ENCODE measurements at places on chromosomes 16 and 17.

DNA sequence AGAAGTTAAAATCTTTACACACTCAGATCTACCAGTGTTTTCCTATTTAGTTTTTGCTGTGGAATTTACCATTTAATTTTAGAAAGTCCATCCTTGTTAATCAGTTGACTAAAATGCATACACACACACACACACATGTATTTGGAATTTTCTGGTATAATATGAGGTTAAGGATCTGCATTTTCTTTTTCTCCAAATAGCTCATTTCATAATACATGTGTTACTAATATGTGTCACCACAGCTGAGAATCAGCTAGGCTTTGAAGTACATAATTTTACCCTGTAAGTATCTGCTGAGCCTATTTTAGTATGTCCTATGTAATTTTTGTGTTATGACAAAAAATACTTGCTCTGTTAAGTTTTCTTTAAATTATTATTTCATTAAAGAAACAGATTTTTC, 143.2 kb downstream of the PHKB start:
- DNase-seq: no peak

- DNase-seq: peak; percentile 11
These were observed 44.7 kb downstream of the GRB7 start for GRCh38 chr17:39782481-39782880.

- DNase-seq: no peak
These were observed 130.6 kb upstream of the DNAH9 start for GRCh38 chr17:11467639-11468038.

GRCh38 chr17:54876656-54877195, 23.9 kb upstream of the TOM1L1 start:
- DNase-seq: no peak

DNA sequence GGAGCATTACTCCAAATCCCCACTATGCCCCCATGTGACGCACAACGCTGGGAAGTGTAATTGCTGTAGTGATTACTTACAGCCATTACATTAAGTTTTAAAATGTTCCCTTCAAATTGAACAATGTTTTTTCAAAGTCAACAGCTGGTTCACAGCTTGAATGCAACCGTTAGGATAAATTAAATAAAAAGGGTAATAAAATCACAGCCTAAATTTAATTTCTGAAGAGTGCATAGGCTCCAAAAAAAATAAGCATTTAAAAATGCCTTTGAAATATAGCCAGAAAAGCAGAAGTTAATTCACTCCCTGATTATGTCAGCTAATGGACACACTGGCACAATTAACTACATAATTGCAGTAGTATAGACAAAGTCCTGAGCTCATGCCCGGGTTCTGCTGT, 50.5 kb upstream of the KDM8 start:
- DNase-seq: no peak

DNA sequence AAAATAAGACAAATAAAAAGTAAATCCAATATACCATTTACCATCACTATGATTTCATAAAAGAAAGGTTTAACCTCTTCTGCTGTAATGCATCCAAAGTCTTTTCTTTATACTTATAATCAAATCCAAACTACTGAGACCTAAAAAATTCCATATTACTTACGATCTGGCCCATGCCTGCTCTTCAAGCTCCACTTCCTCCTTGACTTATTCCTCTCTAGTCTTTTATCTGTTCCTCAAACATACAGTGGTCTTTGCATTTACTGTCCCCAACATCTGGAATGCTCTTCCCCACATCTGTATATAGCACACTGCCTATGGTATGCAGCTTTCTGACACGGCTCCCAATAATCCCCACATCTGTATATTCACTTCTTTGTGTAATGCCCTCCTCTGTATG, 33.8 kb downstream of the PCTP start:
- DNase-seq: no peak

DNA sequence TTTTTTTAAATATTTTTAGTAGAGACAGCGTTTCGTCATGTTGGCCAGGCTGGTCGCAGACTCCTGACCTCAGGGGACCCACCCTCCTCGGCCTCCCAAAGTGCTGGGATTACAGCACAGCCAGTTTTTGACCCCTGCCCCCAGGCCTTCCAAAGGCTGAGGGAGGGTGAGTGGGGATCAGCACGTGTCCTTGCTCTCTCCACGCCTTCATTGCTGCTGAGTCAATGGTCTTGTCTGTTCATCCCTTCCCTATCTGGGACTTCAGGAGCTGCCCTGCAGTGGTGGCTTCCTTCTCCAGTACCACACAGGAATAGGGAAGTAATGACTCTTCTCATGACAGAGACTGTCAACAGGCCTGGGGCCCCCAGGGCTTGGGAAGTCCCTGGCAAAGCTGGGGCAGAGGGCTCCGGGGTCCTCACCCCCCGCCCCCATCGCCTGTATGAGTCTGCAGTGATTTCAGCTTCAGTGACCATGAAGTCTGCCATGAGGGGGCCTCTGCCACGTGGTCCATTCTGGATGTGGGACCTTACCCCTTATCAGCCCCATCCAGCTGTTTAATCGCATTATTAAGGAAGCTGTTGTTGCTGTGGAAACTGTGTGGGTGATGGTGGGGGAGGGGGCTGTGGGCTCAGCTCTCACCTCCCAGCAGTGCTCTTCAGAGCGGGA, 6.1 kb downstream of the ABCC3 start:
- DNase-seq: no peak

GRCh38 chr16:59205403-59205802, 471.3 kb upstream of the GOT2 start:
- no peak for DNase-seq

GRCh38 chr16:1902547-1903219, 15.5 kb downstream of the HS3ST6 start:
- DNase-seq: no peak

GRCh38 chr16:89556750-89557689, 3.5 kb upstream of the RPL13 start:
- DNase-seq: no peak

- DNase-seq: peak; percentile 46
These were observed at the start of gene FAM83G for GRCh38 chr17:19004421-19005136. Gene FAM83G, minus strand, starts transcription at chr17:19004764. Its CDS starts 723 bp downstream, at chr17:19004041.

- peak; percentile 95 for DNase-seq
These were observed 15.8 kb downstream of the PGS1 start for GRCh38 chr17:78394209-78394608.

DNA sequence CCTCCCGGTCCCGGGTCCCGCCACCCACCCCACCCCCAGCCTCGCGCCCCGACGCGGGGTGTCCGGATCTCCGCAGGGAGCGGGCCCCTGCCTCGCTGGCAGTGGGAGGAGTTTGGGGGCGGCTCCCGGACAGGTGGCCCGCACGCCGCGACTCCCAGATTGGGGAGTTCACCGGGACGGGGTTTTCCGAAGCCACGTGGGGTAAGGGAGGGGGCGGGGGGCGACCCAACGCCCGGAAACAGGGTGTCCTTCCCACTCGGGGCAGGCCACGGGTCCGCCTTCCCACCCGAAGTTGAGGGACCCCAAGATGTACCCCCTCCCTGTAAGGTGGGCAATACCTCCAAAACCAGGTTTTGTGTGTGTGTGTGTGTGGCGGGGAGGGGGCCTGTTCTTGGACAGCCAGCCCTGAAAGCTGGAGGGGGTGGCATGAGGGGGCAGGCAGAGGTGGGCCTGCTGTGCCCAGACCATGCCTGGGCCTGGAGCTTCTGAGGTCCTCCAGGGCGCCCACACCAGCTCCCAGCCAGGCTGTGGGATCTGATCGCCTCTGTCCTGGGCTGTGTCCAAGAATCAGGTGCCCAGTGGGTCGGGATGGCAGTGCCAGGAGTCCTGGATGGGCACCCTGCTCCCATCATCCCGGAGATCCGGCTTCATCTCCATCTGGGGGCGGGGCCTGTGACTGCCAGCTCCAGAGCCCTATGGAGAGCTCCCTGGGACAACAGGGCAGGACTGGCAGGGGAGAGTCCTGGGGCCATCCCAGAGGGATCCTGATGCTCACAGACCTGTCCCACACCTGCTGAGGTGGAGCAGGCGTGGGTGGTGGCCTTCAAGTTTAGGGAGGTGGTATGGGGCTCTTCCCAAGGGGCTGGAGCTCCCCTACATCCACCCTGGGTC, 767 bp downstream of the SYNGR2 start:
- peak; percentile 38 for DNase-seq

- DNase-seq: no peak
These were observed 697.2 kb downstream of the TOX3 start for GRCh38 chr16:51849715-51850114.

DNA sequence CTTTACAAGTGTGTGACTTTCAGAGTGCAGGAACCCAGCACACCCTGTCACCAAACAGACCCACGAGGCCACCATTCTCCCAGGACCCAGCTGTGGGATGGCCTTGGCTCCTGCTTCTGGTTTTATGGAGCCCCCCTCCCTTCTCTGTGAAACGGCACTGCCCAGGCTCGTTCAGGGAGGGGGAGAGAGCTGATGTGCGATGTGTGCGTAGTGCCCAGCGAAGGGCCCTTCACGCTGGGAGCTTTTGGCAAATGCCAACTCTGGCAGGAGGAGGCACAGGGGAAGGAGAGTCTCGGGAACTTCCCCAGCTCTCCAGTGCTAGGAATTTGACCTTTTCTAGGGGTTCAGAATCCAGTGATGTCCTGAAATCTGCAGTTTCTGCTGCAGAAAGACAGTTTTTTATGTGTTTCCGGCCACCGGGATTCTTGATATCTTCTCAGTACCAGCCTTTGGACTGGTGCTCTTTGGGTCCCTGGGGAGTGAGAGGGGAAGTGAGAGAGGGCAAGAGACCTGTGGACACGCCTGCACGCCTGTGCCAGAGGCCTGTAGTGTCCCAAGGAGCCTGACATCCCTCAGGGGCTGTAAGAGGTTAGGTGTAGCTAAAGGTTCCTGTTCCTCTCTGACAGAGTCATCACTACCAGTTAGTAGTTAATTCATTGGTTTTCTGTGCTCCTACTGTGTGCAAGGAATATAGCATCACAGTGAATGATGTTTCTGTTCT, 45.1 kb downstream of the CMIP start:
- DNase-seq: no peak

DNA sequence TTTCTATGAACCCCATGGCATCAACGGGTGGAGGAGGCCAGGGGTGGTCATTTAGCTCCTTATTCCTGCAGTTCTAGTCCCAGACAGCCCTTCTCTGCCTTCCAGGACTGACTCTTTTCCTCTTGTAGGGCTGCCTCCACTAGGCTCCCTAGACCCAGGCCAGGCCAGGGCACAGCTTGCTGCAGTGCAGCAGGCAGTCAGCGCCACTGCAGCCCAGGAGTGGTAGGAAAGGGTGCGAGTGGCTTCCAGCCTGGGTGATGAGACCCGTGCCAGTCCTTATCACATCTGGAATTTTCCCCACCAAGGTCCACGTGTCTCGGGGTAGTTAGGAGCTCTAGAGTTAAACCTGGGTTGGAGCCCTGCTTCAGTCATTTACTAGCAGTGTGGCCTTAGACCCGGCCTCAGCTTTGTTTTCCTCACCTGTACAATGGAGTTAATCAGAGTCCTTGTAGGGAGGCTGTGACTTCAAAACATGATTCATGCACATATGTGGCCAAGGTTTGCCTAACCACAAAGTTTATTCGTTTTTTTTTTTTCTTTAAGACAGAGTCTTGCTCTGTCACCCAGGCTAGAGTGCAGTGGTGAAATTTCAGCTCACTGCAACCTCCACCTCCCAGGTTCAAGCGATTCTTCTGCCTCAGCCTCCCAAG, 4.7 kb downstream of the SLC5A11 start:
- no peak for DNase-seq

Data from NCI-H1417 (cell line).